ENCODE measurements at places on chromosomes 4 and X.

DNA sequence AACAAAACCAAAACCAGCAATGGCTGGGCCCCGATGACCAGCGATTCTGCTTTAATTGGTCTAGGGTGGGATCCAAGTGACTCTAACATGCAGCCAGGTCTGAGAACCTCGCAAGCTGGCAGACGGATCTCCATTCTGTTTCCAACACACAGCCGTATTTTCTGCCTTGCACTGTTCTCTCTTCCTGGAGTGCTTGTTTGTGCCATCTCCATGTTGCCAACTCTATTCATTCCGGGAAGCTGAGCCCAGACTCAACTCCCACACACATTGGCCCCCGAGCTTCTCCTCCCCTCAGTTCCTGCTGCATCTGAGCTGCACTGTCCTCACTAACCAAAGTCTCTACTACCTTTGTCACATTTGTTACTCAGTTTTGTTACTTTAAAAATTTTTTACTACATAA lies 35.6 kb downstream of the GEMIN8 start:
- DNase-seq = no peak

- peak; percentile 67 for DNase-seq
These were observed 52.0 kb downstream of the SEC24D start for GRCh38 chr4:118783887-118784286.

- DNase-seq = no peak
These were observed 1371.7 kb downstream of the STIM2 start for GRCh38 chr4:28232376-28232775.

- DNase-seq = peak; percentile 27
These were observed 650.3 kb upstream of the FAM241A start for GRCh38 chr4:111494971-111495370.

DNA sequence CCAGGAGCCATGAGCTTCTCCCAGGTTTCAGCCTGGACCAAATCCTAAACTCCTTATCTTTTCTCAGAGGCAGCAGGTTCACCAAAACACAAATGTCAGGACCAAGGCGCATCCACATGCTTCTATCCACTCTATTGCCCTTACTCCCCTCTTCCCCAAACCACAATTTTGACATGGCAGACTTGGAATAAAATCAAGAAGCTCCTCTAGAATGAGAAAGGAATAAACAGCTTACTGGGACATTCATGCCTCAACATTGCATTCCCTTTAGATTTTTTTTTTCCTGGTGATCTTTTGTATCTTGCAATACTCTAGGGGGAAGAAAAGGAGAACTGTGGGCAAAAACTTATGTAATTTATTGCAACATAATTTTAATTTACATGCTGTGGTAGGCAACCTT lies 119.1 kb downstream of the TSPAN5 start:
- DNase-seq = no peak

- peak; percentile 72 for DNase-seq
These were observed 14.0 kb upstream of the PITX2 start for GRCh38 chr4:110636680-110637407.

DNA sequence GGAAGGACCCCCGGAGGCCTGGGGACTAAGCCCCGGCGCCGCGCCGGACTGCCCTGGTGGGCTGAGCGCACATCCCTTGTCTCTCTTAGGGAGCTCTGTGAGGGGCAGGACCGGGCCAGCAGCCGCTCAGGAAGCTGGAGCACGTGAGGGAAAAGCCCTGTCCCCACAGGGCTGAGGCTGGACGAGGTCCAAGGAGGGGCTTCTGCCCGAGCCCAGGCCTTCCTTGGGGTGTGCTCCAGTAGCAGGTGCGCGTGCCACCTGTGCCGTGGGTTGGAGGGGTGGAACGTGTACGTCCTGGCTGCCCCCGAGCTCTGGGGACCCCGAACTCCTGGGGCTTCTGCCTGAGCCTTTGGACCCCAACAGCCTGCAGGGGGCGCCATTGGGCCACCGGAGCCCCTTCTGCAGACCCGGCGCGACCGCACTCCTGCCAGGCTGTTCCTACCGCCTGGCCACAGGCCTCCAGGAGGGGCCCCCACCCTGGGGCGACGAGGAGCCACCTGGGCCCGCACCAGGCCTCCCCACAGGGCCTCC lies 27.2 kb downstream of the TACC3 start:
- peak; percentile 41 for DNase-seq

DNA sequence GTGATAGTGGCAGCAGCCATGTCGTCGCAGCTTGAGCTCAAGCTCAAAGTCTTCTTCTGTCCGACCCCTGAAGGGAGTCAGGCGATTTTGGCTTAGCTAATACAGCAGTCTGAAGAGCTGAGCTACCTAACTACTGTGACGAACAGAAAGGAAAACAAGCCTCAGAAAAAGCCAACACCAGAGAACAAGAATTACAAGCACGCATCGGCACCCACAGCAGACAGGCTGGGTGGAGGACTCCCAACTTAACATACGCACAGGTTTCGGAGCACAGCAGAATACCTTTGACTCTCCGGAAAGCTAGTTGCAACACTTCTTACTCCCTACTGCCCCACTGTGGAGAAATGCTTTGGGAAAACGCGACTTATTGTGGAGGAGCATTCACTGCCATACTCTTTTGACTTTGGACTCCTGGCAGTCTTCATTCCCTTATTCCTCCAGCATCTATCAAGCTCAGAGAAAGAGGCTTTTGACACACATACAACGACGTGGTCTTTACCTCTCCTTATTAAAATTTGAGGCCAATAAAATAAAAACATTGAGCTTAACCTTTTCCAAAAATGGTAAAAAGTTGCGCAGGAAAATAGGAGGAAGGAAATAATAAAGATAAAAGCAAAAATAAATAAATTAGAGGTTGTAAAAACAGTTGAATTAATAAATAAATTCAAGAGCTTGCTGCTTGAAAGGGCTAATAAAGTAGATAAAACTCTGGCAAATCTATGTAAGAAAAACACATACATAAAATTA lies 41.3 kb upstream of the GPC3 start:
- peak; percentile 5 for DNase-seq

DNA sequence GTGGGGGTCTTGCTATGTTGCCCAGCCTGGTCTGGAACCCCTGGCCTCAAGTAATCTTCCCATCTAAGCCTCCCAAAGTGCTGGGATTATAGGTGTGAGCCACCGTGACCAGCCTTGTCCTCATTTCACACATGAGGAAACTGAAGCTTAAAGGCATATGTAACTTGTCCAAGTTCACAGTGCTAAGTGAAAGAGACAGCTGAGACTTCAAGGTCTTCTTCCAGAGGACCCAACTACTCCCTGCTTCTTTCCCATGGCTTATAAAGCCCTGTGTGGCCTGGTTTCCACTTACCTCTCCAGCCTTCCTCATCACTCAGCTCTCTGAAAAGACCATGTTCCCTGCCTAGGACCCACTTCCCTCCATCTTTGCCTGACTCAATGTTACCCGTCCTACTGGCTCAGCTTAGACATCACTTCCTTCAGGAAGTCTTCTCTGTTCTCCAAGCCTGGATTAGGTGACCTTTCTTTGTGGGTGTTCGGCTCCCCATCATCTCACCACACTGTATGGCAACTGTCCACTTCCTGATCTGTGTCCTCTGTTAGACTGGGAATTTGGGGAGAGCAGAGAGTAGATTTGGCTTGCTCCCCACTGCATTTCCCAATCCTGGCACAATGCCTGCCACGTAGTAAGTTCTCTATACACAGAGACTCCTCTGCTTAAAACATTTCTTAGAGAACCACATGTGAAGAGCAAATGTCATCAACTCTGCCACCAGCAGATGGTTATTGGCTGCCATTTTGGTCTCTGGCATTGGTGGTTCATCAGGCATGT lies 30.4 kb upstream of the LAMP2 start:
- DNase-seq = peak; percentile 7

DNA sequence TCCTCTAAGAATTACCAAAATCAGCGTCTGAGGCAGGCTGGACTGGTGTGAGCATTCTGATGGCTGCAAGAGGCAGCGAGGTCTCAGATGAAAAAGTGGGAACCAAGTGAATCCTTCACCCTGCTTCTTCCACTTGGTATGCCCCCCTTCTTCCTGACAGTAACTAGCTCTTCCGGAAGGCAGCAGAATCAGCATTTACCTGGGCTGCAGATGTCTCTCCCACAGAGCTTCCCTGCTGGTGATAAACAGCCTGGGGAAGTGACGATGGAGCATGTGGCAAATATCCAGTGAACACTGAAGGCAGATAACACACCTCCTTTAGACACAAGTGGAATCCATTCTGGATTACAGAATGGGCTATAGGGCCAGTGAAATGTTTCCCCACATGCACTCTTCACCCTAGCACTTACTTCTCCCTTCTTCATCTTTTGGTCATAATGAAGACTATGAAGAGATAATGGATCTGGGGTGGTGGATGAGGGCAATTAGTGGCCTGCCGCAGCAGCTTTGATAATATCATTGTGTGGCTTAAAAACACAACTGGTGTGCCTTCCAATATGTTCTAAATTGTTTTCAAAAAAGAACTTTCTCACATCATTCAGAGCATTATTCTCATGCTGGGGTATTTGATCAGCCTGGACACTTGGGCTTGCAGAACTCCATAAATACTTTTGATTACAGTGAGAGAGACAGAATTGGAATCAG lies 60.8 kb upstream of the TBC1D9 start:
- DNase-seq = no peak

- peak; percentile 63 for DNase-seq
These were observed 23.0 kb upstream of the PGM2 start for GRCh38 chr4:37803348-37803973.

DNA sequence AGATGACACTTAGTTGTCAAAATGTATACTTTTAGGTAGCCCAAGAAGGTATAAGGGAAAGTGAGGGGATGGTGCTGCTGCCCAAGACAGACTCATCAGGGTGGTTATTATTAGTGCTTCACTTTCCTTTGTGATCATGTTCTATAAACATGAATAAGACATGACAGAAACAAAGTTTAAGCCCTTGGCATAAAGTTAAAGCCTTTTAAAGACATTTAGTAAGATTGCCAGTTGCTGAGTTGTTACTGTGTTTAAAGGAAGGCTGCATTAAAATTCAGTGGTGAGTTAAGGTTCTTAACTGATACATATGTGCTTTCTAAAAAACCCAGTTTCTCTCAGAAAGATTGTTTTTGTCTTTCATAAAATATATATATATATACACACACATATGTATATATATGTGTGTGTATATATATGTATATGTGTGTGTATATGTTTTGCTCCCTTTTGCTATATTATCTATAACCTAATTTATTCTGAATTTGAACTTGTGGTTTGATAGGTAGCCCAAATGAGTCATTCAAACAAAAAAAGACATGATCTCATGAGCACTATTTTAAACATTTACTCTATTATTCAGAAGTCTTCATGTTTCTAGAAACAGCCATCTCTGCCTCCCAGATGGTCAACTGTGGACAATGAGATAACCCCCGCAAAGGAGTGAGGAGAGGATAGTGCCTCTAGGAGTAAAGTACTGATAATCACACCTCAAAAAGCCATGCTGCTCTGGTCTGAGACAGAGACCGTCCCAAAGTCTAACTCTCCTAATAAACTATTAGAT lies 98.1 kb upstream of the OTUD4 start:
- DNase-seq = peak; percentile 87

- DNase-seq = no peak
These were observed 49.8 kb upstream of the TNIP3 start for GRCh38 chr4:121213940-121214339.

- no peak for DNase-seq
These were observed 81.0 kb downstream of the PCDH18 start for GRCh38 chr4:137451172-137451825.

GRCh38 chr4:76384052-76384451 lies 36.9 kb downstream of the CCDC158 start:
- DNase-seq = no peak
